ENCODE measurements at places on chromosomes 12 and 14.

GRCh38 chr12:96404696-96405095 lies 4.5 kb upstream of the CDK17 start:
- no peak for DNase-seq

DNA sequence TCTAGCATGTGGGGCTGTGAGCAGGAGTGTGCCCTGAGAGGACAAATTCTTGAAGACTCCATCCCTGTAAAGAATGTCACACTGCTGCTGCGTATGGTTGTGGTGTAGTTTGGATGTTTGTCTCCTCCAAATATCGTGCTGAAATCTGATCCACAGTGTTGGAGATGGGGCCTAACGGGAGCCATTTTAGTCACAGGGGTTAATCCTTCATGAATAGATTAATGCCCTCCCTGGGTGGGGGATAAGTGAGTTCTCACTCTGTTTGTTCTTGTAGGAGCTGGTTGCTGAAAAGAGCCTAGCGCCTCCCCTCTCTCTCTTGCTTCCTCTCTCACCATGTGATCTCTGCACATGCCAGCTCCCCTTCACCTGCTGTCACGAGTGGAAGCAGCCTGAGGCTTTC lies 94.5 kb upstream of the VASH1 start:
- DNase-seq = no peak

DNA sequence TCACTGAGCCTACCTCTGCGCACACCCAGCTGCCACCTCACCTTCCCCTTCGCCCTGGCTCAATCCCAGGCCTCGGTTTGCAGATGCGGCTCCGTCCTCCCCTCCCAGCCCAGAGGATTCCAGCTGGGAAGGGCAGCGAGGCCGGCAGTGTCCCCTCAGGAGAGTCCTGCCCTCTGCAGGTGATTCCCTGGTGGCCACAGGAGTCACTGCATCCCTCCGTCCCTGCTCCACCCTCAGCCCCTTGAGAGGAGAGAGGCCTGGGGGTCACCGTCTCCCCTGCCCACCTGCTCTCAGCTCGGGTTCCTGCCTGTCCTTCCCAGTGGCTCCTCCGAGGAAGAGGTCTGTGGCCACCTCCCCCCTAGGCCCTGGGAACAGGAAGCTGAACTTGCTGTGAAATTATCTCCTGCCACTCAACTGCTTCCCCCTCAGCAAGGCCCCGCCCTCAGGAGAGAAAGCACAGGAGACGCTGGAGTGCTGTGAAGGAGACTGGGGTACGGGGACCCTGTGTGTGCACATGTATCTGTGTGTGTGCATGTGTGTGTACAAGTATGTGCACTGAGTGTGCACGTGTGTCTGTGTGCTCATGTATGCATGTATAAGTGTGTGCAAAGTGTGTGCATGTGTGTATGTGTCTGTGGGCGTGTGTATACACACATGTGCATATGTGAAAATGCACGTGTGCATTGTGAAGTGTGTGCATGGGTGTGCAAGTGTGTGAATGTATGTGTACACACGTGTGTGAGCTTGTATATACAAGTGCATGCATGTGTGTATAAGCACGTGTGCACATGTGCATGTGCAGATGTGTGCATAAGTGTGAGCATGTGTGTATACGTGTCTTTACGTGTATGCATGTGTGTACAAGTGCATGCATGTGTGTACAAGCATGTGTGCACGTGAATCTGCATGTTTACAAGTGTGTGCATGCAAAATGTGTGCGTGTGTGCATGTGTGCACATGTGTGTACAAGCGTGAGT lies 13.2 kb upstream of the GALNT9 start:
- no peak for DNase-seq

DNA sequence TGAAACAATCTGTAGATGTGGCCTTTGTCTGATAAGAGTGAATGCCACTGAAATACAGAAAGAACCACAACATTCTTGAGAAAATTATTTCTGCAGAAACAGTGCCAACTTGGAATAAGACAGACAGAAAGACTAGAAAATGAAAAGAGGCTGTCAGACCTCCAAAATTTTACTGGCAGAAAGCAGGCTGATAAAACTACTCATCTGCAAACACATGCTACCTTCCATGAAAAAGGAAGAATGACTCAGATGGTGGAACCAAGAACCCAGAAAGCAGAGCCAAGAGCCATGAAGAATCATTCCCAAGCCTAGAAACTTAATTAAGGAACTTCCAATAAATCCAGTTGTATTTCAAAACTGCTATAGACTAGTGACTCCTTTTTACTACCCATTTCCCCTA lies 31.9 kb upstream of the OSBPL8 start:
- DNase-seq = no peak

DNA sequence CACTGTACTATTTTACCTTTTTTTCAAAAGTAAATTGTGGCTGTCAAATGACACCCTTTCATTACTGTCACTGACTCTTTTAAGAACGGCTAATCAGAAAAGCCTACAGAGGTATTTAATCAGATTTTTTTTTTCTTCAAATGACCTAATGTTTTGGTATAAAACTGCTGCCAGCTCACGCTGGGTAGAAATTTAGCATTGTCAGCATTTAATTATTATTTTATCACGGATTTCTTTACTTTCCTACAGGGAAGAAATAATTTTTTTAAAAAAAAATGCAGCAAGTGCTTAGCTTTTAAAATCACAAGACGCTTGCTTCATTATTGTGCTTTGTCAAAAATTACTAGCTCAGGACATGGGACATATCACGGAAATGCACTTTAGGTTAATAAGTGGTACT lies 149.1 kb upstream of the FOXN3 start:
- DNase-seq = no peak

DNA sequence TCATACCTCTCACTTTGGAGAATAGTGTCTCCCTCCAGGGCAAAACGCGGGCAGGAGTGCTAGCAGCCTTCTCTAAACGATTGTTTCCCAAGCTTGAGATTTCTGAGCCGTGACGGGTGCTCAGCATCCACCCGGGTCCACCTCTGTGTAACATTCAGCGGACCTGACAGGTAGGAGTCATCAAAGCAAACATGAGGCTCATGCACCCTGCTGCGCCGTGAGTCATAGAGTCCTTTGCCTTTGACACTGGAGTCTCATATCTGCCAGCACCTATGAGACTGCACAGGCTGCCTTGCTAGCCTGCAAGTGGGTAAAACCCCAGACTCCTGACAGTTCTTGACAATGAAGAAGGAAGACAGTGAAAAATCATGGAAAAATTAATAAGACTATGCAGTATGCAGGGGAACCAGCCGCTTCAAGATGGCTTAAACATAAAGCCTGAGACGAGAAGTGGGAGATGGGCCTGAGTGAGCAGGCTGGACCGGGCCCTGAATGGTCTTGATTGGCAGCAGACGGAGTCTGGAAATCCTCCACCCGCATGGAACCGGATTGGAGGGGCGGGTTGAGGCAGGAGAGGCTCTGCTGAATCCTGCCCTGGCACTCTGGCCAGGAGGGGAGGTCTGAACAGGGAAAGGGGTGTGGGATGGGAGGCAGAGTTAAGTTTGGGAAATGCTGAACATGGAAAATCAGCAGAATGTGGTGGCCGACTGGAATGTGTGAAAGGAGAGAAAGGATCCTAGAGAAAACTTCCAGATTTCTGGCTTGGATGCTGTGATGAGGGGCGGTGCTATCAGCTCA lies 54.2 kb downstream of the LGMN start:
- DNase-seq = no peak

DNA sequence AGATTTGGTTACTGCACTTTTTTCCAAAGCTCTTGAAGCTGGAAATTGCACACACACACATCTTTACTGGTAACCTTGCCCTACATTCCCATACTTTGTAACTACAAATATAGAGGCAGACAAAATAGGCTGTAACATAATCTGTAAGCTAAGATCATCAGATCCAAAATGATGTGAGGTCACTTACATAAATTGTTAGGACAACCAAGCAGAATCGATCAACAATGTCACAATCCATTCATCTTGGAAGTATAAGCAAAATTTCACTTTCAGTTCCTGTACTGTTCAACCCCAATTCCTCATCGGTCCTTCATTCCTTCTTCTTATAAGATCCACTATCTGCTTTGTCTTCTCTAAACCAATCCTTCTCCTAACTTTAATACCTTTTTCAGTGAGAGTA lies 72.6 kb downstream of the EPS8 start:
- no peak for DNase-seq

DNA sequence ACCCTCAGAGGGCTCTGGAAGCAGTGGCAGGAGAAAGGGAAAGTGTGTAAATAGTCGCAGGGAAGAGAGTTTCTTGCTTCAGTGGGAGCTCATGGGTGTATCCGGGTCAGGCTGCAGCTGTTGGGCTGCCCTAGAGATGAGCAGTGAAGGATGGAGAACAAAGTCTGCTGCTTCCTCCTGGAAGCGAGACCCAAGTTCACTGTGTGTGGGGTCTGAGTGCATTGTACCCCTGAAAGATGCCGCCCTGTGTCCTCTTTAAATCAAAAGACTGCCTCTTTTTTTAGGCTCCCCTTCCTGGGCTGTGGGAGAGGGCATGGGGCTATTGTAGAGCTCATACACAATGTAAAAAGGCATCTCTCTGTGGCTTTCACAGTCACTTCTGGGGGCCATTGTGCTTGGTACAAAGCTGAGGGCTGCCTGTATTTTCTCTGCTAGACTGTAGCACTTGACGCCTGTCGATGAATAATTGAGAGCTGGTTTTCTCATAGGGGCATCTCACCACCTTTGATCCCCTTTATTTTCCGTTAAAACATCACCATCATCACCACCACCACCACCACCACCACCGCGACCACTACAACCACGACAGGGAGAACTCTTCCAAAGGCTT lies 16.7 kb downstream of the CHST11 start:
- DNase-seq = no peak

DNA sequence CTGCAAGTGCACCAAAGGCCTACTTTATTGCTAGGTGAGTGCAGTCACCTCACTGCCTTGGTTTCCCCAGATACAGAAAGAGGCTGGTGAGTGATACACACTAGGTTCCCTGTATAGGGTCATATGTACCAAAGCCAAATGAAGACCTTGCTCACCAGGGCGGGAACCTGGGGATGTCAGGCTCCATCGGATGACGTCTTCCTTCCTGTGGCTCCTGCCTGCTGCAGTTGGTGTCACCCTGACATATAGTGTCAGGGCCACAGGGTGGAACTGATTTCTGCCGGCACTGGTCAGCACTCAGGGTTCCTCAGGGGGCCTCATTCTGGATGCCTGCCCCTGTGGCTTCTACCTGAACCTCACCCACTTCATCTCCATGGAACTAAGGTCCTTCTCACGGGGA lies 43.1 kb downstream of the PLEKHG3 start:
- no peak for DNase-seq

DNA sequence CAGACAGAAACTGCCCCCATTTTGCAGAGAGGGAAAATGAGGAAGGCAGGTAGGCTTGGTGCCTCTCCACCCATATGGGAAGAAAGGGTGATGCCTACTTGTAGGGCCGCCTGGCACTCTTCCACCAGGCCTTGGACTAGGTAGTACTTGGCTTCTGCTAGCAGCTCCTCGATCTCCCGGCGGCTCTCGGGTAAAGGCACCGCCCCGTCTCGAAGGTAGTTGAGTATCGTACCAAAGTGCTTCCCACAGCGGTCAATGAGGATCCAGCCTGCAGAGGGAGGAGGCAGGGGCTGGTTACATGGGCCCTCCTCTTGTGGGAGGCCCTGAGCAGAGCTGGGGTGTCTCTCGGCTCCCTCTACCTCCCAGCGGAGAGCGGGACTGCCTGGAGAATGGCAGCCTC lies 16.6 kb downstream of the KCTD10 start:
- no peak for DNase-seq

- no peak for DNase-seq
These were observed 25.9 kb upstream of the KCNA5 start for GRCh38 chr12:5017638-5018348.

DNA sequence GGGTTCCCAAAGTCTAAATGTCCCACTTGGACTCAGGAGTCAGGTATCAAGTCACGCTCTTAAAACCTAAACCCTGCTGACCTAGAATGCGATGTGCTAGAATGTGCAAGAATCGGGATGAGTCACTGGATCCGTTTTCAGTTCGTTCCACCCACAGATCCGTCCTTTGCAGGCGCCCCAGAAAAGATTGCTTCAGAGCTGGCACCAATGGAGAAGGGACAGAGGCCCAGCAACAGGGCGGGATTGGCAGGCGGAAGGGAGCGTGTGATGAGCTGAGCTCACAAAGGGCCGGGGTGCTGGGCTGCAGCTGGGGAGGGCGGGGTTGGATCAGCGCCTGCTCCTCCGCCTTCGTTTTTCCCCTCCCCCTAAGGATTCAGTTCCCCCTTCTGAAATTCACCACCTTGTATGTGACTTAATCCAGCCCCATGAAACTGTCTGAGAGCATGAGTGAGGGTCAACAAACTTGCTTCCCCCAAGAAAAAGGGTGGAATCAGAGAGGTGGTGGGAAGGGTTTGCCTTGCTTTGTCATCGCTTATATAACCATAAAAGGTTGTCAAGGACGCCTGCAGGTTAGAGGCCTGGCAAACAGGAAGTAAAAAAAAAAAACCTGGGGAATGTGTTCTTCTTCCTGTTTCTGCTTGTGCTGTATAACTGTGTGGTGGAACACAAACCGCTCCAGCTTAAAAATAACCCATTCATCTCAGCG lies 2.8 kb upstream of the UBC start:
- DNase-seq = no peak

- no peak for DNase-seq
These were observed 60.7 kb upstream of the SAV1 start for GRCh38 chr14:50728836-50729235.

DNA sequence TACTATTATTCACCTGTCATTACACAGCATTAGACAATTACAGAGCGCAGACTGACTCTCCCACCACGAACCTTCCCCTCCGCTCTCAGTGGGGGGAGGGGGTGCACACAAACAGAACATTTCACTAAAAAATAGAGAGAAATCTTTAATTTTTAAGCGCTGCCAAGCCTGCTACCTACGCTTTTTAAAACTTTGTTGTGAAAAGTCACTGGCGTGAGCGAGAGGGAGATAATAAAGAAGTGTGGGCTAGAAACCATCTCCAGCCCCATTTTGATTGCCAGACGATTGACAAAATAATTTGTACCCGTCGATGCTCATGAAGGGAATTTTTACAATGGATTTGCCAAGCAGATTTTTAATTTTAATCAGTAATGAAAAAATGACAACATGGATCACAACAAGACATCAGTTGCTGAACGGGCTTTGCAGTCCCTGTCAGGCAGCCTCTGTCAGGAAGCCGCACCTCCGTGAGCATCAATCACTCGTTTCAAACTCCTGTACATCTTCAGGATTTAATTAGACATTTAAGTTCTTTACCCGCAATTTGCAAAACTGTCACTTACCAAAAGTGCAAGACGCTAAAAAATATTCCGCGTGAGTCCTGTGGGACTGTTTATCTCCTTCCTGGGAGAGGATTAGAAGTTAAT lies 209.1 kb downstream of the BCL11B start:
- no peak for DNase-seq

DNA sequence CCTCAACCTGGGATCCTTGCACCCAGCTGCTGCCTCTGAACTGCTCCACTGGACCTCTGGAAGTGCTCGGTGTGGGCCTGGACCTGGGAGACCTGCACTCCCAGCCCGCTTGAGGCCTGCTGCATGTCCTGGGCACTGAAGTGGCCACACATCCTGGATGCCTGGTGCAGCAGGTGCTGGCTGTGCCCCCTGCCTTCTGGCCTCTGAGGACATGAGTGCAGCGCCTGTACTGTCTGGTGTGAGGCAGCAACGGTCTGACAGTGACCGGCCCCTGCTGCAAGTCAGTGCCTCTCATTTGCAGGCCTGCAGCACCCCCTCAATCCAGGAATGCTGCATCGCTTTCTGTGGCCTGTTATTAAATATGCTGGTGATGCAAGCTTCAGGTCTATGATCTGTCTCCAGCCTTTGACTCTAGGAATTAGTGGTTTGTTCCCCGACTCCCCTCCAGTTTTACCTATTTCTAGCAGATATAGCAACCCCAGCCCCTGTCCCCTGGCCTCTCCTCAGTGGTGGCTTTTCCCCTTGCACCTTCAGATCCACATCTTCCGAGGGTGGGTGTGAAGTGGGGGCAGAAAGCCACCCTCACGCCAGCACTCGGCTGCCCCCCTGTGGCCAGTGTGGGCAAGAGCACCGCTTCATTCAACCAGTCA lies 3.6 kb downstream of the SMIM41 start:
- DNase-seq = no peak

Measured in cortex of kidney (tissue), 1 donor.